ENCODE measurements at places on chromosomes 2 and 18.

- DNase-seq: no peak
Observed at GRCh38 chr2:109602617-109603188, 11.1 kb downstream of the SEPTIN10 start.

GRCh38 chr2:117523711-117524238 lies 290.7 kb upstream of the DDX18 start:
- DNase-seq: no peak

DNA sequence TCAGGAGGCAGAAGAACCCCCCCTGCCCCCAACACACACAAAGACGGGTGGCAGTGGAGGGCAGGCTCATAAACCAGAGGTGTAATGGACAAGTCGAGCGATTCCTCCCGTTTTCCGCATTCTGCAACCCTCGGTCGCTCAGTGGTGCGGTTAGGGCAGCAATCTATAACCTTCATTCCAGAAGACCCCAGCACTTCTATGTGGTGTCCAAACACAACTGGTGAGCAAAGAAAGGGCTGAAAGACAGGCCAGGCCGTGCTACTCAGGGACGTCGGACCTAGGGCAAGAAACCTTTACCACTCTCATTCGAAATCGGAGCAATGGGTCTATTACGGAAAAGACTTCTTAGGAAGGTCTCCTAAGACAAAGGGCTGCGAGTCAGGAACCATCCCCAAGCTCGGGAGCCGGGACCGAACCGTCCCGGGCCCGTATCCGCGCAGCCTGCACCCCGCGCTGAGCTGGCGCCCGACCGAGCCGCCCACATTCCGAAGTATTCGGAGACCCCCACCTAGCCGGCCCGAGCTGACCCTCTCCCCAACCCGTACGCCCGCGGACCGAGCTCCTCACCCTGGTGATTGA lies 568 bp downstream of the ARL5A start:
- peak; percentile 29 for DNase-seq

DNA sequence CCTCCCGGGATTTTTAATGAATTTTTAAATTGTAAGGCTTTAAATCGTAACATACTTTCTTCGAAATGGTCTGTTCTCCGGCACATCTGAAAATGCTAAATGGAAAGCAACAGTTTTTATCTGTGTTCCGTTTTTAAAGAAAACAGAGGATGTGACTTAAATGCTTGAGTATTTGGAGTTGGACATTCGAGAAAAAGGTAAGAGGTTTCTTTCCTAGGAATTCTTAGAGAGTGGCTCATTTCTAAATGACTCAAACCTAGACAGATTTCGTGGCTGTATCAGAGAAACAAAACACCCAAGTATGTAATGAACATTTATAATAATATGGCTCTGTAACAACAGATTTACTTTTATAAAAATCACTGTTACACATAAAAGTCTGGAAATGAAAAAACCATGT lies 177.6 kb upstream of the CCDC68 start:
- no peak for DNase-seq

- no peak for DNase-seq
Observed at GRCh38 chr2:181146171-181146570, 165.8 kb downstream of the UBE2E3 start.

GRCh38 chr2:57516698-57517340 lies 529.8 kb upstream of the VRK2 start:
- no peak for DNase-seq

DNA sequence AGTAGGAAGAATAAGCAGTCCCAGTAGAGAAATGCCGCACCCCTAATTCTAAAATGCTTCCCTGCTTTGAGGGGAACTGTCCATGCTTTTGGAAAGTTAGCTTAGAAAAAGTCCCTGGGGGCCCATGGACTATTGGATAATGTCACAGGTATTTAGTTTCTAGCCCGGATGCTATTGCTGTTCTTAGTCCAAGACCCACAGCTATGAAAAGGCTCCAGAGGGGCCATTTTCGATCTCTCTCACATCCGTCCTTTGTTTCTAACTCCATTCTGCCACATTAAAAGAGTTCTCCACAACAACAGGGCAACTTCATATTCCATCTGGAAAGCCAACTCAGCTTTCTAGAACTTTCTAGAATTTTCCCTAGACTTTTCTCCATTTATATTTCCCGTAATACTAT lies 47.2 kb downstream of the MGAT4A start:
- no peak for DNase-seq

GRCh38 chr2:172455121-172455515 lies 27.7 kb downstream of the ITGA6 start:
- no peak for DNase-seq

DNA sequence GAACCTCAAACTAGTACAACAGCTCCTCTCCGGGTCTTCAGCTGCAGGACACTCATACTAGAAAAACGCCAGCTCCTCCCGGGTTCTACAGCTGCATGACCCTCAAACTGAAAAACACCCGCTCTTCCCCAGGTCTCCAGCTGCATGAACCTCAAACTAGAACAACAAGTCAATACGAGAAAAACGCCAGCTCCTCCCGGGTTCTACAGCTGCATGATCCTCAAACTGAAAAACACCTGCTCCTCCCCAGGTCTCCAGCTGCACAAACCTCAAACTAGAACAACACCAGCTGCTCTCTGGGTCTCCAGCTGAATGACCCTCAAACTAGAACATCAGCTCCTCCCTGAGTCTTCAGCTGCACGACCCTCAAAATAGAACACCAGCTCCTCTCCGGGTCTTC lies 315.0 kb upstream of the TFPI start:
- no peak for DNase-seq

DNA sequence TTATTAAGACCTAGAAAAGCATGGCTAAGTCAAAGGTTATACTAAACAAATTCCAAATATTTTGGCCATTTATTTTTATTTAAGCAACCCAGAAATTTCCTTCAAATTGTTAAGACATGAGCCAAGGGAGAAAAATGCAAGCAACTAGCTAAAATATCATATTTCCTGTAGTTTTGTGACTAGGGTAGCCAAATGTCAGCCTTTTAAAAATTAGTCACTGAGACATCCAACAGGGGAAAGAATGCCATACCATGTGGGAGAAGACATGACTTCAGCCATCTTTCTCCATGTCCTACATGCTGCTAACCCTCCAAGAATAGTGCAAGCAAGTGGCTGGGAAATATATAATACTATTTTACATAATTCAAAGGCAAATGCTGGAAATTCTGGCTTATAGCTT lies 197.9 kb downstream of the DSEL start:
- no peak for DNase-seq

- DNase-seq: peak; percentile 20
Observed at GRCh38 chr2:28752631-28753376, 1.2 kb downstream of the PPP1CB start.

DNA sequence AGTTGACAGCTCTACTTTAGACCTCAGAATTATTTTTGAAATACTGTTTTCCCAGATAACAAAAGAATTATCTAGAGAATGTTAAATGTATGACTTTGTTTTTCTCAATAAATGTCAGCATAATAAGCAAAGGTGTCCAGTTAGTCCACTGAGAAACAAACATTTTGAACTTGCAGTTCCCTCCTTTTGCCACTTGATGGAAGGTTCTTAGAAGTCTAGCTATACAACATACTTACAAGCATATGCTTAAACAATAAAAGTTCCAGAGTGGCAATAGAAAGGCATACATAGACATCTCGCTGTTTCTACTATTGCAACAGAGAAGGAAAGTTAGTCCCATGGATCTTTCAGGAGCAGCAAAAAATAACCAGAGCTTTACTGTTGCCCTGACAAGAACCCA lies 11.8 kb downstream of the NDUFA10 start:
- DNase-seq: no peak

DNA sequence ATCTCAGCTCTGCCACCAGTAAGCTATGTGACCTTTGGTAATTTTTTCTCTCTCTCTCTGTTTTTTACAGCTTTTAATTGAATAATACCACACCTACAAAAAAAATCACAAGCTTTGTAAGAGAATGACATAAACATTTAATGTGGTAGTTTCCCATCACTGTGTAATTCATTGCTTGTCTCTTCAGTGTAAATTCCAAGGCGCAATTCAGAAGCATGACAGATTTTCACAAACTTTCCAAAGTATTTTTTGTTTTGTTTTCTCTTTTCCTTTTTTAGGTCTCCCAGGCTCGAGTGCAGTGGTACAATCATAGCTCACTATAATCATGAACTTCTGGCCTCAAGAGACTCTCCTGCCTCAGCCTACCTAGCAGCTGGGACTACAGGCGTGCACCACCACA lies 25.0 kb upstream of the PPM1B start:
- DNase-seq: no peak
